ENCODE measurements at places on chromosomes 6 and 20.

GRCh38 chr6:113630738-113631535, 226.2 kb upstream of the MARCKS start:
- no peak for DNase-seq

- DNase-seq: no peak
Measured at GRCh38 chr20:11380283-11380682, 537.4 kb upstream of the BTBD3 start.

- DNase-seq: no peak
Measured at GRCh38 chr6:16446273-16446672, 207.9 kb downstream of the GMPR start.

DNA sequence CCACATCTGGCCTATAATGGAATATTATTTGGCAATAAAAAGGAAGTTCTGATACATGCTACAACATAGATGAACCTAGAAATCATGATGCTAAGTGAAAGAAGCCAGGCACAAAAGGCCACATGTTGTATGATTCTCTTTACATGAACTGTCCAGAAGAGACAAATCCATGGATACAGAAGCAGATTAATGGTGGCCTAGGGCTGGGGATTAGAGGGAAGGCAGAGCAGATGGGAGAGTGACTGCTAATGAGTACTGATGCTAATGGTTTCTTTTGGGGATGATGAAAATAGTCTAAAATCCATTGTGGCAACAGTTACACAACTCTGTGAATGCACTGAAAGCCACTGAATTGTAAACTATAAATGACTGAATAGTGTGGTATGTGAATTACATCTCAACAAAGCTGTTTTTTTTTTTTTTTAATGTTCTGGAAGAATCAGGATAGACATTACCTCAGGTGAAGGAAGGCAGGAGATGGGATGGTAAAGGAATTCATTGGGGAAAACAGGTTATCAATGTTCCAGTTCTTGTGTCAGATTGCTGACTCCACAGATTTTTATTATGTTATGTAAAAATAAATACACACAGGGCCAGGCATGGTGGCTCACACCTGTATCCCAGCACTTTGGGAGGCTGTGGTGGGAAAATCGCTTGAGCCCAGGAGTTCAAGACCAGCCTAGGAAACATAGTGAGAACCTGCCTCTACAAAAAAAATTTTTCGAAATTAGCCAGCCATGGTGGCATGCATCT, 8.9 kb upstream of the SOX12 start:
- DNase-seq: no peak

GRCh38 chr20:20663841-20664240, 48.6 kb downstream of the RALGAPA2 start:
- no peak for DNase-seq

- no peak for DNase-seq
Measured at GRCh38 chr6:41428996-41429421, 93.6 kb downstream of the NCR2 start.

DNA sequence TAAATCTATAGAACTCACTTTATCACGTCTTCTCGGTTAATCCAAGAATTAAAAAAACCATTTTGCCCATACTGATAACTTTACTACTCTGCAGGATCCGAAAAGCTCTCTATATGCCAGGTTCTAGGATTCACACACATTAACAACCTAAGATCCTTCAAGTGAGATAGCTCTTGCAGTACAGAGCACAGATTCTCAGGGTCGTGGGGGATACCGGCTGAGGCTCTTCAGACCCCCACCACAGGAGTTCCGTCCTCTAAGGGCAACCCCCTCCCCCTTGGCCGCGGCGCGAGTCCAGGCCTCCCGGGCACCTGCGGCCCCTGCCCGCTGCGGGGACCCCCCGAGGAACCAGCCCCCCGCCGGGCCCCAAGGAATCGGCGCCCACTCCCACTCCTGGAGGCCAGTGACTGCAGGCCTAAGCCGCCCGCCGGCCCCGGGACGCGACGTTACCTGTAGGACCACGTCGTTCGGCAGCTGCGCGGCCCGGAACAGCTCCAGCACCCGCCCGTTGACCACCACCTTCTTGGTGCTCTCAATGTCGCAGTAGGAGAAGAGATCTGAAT, 892 bp downstream of the REPS1 start:
- no peak for DNase-seq

- no peak for DNase-seq
Measured at GRCh38 chr6:56683882-56684281, 41.2 kb upstream of the DST start.

DNA sequence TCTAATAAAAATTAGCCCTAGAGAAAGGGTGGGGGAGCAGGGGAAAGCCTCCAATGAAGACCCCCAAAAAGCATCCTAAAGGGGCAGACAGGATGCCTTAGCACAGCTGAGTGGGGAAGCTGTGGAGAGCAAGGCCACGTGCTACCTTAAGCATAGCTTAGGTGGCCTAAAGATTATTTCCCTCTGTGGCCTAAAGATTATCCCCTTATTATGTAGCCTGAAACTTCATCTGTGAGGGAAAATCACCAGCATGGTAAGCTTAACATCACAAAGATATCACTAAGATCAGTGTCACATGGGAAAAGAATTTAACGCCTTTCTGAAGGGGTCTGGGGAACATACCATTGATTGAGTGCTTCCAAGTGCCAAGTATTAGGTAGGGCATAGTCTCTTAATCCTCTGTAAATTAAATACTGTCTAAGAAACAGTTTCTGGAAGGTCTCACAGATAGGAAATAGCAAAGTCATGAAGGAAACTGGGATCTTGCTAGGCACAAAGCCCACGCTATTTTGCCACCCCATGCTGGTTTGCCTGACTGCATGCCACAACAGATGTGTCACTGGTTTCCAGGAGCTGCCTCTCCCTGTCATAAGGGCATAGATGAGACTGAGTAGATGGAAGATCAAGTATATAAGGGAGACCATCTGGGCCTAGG, 170.0 kb downstream of the HACE1 start:
- DNase-seq: no peak

DNA sequence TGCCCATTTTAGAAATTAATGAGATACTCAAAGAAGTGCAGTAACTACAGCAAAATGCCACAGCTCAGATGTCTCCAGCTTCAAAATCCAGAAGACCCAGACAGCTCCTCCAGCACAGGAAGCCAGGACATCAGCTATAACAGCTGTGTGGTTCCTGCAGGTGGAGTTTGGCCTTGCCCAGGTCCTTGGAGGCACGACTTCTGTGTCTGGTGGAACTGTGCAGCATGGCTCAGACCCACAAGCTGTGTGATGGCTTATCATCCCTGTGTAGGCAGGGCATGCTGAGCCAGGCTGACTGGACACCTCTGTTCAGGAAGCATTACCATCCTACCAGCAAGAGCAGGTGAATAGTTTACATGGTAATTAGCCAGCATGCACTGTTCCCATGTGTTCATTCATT, 26.5 kb upstream of the CD93 start:
- DNase-seq: no peak

GRCh38 chr20:50194422-50194830, 3.8 kb downstream of the CEBPB start:
- DNase-seq: no peak

- DNase-seq: no peak
Measured at GRCh38 chr6:51778666-51779065, 308.7 kb downstream of the PKHD1 start.

DNA sequence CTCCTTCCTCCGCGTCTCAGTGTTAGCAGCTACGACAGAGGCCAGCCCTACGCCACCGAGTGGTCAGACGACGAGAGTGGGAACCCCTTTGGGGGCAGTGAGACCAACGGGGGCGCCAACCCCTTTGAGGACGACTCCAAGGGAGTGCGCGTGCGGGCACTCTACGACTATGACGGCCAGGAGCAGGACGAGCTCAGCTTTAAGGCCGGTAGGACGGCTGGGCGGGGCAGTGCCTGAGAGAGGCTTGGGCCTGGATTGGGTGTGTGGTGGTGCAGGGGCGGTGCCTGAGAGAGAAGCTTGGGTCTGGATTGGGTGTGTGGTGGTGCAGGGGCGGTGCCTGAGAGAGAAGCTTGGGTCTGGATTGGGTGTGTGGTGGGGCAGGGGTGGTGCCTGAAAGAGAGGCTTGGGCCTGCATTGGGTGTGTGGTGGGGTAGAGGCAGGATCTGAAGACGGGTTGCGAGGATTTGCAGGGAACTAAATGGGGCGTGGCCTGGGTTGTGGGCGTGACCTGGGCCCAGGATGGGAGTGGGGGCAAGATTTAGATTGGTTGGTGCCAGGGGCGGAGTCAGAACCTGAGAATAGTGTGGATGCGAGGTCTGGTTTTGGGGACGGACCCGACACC, 24.4 kb downstream of the SPDEF start:
- no peak for DNase-seq

DNA sequence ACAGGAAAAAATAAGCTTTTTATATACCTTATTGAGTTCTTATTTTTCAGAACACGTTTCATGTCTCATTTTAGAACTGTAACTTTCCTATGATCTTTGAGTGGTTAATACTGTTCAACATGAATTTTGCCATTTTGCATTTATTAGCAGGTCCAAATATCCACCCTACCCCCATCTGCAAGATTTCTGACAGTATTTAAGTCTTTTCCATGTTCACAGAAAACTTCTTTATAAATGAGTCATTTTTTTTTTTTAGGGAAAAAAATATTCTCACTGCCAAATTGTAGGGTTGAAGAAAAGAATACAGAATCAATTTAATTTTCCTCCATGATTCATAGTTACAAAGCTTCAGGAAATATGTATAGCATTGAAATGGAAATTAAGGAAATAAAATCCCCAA, 101.8 kb downstream of the COL21A1 start:
- DNase-seq: no peak

- DNase-seq: no peak
Measured at GRCh38 chr20:36298061-36298460, 8.1 kb upstream of the DLGAP4 start.

GRCh38 chr6:52664991-52665686, 5.8 kb upstream of the TMEM14A start:
- no peak for DNase-seq

- no peak for DNase-seq
Measured at GRCh38 chr20:39829661-39830060, 859.4 kb downstream of the MAFB start.

DNA sequence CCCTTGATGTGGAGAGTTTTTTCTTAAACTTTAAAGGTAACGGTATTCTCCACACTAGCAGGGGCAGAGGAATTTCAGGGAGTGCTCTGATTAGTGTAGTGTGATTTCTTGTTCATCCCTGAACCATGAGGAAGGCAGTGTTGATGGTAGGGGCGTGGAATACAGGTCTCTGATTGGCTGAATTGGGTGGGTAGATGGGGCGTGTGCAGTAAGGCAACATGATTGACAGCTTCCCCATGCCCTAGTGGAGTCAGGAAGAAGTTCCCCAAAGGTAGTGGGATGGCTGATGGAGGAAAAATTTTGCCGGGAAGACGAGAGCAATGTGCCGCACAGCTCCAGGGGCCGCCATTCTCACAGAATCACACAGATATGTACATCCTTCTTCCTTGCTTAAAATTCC, 97.4 kb upstream of the SALL4 start:
- no peak for DNase-seq

DNA sequence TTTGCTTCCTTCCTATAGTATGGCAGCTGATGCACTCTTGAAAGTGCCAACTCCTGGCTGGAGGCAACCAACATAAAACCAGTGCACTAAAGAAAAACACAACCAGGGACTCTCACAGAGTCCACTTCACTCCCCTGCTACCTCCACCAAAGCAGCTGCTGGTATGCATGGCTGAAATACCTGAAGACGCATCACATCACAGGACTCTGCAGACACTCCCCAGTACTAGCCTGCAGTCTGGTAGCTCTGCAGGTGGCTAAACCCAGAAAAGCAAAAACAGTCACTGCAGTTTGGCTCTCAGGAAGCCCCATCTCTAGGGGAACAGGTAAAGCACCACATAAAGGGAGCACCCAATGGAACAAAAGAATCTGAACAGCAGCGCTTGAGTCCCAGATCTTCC, 473.0 kb upstream of the SPTLC3 start:
- no peak for DNase-seq

- DNase-seq: no peak
Measured at GRCh38 chr6:39777218-39777617, 15.0 kb upstream of the DAAM2 start.

- no peak for DNase-seq
Measured at GRCh38 chr6:112308476-112308875, 38.7 kb upstream of the RFPL4B start.

DNA sequence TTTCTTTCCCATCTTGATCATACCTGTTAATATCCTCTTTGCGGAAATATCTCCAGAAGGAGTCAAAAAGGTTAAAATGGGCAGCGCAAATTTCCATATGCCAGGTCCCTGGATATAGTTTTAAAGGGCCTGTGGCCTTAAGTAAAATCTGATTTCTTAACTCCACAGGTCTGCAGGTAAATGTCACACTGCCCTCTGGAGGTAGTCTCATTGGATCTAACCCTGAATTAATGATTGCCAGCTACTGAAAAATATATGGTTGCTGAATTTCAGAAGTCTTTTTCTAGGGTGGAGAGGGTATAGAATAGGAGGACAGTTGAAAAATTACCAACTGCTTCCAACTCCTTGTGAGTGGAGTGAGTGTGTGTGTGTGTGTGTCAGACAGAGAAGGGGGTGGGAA, 8.5 kb downstream of the MOXD1 start:
- DNase-seq: no peak

DNA sequence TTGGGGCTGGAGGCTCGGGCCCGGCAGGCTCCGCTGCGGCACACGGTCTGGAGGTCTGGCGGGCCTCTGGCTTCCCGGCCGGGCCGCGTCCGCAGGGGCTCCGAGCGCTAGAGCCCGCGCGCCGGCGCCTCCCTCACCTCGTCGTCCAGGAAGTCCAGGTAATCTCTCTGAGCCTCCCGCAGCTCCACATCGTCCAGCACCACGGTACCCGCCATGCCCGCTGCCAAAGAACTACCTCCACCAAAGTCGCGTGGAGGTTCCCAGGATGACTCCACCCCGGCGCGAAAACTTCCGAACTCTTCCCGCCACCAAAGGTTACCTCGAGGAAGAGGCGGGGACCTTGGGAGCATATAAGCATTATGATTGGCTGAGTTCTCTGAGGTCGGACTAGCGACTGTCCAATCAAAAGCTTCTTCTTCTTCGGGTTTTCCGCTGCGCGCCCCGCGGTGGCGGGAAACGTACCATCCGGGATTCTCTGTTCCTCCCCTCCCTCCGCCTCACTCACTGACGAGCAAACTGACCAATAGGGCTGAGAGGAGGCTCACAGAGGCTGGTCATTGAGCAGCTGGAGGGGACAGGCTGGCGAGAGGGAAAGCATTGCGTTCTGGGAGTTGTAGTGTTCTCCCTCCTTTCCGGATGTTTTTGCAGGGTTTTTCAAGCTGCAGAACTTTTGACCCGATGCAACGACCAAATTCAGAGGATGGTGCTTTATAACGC, at the start of gene MCM3:
Gene MCM3, minus strand, starts transcription at position 283 of the 717 bp plus-strand sequence. Its CDS starts 68 bp downstream, at position 215.
- DNase-seq: peak; percentile 89
